ENCODE measurements at places on chromosomes 11 and 22.

DNA sequence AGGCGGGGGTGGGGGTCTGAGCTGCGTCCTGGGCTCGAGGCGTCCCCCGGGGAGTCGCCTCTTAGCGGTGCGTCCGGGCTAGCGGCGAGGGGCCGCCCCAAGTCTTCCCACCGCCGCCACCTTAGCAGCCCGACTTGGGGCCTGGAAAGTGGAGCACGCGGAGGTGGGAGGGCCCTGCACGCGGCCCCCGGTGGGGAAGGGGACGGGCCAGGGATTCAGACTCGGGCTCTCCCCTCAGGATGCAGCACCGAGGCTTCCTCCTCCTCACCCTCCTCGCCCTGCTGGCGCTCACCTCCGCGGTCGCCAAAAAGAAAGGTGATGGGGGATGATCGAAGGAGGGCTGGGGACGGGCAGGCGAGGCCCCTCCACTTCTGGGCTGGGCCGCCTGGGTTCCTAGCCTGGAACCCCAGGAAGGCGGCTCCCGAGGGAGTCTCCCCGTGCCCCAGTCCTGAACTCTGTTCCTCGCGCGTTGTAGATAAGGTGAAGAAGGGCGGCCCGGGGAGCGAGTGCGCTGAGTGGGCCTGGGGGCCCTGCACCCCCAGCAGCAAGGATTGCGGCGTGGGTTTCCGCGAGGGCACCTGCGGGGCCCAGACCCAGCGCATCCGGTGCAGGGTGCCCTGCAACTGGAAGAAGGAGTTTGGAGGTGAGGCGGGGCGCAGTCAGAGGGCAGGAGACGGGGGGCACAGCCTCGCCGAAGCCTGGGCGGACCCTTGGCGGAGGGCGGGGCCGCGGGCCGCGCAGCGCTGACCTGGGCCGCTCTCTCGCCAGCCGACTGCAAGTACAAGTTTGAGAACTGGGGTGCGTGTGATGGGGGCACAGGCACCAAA is 563 bp downstream of the MDK start:
- peak; percentile 54 for DNase-seq

GRCh38 chr11:44235765-44236201 is 74.2 kb downstream of the ALX4 start:
- DNase-seq: no peak

DNA sequence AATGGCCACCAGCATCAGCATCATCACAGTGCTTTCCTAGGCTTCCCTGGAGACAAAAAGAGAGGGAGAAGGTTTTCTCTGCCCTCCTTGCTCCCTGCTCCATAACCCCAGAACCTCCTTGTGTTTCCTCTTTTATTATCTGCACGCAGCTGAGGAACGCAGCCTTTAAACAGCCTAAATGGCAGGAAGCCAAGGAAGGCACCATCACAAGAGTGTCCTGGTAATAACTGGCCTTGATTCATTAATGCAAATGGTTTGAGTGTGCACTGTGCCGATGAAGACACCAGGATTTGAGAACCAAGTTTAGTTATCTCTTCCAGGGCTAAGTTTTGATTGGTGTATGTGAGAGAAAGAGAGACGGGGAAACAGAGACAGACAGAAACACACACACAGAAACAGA is 29.4 kb upstream of the DRD2 start:
- DNase-seq: no peak

DNA sequence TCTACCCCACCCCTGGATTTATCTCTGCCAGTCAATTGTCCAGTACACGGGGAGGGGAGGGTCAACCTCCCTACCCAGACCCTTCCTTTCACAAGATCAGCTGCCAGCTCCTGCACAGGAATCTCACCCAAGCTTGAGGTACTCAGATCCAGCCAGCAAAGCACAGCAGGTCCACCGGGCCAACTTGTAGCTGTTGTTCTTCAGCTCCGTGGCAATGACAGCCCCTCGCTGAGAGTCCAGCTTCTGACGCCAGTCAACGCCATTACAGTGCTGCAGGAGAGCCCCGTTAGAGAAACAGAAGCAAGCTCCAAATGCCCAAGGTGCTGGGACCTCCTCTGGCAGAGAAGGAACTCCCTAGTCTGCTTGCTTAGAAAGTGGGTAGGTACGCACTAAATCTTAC is 5.5 kb upstream of the FOXRED2 start:
- no peak for DNase-seq

DNA sequence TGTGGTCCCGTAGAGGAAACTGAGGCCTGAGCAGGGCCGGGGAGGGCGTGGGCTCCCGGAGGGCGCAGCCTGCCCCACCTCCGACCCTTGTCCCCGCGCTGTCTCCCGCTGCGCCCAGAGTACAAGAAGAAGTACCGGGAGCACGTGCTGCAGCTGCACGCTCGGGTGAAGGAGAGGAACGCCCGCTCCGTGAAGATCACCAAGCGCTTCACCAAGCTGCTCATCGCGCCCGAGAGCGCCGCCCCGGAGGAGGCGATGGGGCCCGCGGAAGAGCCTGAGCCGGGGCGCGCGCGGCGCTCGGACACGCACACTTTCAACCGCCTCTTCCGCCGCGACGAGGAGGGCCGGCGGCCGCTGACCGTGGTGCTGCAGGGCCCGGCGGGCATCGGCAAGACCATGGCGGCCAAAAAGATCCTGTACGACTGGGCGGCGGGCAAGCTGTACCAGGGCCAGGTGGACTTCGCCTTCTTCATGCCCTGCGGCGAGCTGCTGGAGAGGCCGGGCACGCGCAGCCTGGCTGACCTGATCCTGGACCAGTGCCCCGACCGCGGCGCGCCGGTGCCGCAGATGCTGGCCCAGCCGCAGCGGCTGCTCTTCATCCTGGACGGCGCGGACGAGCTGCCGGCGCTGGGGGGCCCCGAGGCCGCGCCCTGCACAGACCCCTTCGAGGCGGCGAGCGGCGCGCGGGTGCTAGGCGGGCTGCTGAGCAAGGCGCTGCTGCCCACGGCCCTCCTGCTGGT is 1.9 kb downstream of the NLRP6 start:
- DNase-seq: no peak

DNA sequence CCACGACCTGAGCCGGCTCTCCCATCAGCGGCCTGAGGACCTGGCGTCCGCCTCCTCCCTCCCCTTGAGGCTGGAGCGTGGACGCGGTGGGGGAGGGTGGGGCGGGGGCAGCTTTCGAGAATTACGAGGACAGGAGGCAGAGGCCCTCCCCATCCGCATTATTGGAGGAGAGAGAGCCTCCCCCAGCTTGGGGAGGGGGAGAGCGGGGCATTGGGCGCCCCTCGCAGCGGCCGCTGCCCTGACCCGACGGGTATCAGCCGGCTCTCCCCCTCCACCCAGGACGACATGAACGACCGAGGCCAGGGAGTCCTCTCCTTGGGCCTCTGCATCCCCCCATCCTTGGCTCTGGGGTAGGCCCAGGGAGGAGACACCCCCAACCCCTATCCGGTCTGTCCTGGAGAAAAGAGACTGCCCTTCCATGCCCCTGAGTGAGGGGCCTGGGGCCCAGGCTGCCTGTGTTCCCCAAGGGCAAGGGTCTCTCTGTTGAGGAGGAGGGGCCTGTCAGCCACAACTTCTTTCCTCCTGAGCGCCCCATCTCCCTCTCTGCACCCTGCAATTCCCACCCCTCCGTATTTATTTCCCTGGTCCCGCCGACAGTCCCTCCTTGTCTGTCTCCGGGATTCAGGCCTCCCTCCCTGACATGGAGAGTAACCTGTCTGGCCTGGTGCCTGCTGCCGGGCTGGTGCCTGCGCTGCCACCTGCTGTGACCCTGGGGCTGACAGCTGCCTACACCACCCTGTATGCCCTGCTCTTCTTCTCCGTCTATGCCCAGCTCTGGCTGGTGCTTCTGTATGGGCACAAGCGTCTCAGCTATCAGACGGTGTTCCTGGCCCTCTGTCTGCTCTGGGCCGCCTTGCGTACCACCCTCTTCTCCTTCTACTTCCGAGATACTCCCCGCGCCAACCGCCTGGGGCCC is 495 bp downstream of the GPR137 start:
- no peak for DNase-seq

All from NCI-H1436 (cell line).